ENCODE measurements at places on chromosomes 7 and 10.

DNA sequence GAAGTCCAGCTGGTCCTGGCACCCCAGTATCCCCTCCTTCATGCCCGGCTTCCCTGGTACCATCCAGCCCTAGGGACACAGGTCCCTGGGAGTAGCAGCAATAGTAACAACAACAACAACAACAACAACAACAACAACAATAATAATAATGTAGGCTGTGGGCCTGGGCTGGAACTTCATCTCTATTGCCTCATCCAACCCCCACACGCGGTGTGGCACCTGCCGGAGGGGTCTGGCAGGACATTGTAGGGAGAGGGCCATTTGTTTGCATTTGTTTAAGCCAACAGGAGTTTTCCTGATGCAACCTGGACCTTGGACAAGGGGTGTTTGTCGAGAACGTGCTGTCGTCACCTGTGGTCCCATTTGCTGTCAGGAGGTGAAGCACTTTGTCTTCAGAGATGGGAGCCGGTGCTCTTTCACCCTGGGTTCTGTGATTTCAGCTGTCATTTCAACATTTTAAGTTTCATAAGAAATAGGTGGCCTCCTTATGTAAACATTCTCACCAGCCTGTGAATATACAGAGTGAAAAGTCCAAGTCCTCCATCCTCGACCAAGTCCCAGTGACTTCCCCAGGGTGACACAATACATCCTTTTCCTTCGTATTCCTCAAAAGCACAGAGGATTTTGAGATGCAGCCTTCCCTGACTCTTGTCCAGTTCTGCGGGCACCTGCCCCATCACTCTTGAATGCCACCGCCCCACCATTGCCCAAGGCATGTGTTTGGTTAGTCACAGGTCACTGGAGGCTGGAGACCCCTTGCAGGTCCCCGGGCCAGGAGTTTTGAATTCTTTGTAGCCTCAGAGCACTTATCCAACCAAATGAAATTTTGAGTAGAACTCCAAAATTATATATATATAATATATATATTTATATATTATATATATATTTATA is 9.2 kb downstream of the LHPP start:
- DNase-seq = no peak

GRCh38 chr7:2734751-2735571 is 47.0 kb downstream of the AMZ1 start:
- DNase-seq = peak; percentile 70

DNA sequence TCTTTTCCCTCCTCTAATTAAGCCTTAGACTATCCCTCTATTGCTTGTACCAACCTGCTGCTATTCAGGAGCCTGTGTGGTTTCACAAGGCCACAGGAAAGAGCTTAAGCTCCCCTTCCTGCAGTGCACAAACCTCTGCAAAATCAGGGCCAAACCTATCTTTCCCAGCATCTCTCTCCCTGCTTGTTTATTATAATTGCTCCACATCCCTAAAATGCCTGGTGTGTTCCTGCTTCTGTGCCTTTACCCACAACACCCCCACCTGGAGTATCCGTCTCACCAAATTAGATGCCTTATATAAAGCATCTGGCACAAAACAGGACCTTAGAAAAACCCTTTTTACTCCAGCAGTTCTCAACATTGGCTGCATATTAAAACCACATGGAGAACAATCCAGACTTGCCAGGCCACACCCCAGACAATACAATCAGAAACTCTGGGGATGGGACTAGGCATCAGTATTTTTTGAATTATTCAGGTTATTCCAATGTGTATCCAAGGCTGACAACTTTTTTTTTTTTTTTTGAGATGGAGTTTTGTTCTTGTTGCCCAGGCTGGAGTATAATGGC is 16.7 kb downstream of the SEC31B start:
- no peak for DNase-seq

- DNase-seq = no peak
Measured at GRCh38 chr10:113138937-113139585, 189.0 kb downstream of the TCF7L2 start.

DNA sequence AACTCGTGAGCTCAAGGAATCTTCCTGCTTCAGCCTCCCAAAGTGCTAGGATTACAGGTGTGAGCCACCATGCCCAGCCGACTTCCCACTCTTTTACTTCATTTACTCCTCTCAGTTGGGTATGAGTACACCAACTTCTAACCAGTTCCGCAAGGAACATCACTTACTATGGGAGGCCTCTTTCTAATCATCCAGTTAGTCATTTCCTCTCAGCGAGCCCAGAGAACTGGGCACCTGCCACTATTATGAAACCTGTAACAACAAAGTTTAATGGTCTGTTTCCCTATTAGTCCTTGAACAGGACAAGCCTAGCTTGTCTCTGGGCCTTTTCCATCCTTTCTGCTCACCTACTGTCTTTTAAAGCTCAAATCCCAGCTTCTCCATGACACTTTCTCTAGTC is 88.8 kb downstream of the DNMBP start:
- DNase-seq = no peak

GRCh38 chr10:101536800-101537199 is 51.3 kb downstream of the POLL start:
- peak; percentile 89 for DNase-seq

GRCh38 chr10:86329093-86329710 is 37.4 kb downstream of the GRID1 start:
- DNase-seq = no peak

- DNase-seq = no peak
Measured at GRCh38 chr7:106243893-106244292, 40.9 kb downstream of the NAMPT start.

DNA sequence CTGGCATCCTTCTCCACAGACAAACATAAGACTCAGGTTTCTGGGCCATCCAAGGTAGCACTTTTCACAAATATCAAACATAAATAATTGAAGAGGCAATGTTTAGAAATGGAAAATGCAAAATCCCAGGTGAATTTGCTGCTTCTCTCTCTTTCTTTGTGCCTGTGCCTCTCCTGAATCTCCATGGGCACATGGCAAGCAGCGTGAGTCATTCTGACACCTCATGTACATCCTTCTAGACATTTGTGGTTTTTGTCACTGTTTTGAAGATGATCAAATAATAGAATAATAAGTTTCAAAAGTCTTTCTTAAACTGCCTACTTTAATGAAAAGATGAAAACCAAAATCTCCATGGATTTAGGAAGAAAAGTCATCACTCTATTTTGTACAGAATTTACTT is 60.3 kb upstream of the RAB11FIP2 start:
- DNase-seq = no peak
